ENCODE measurements at places on chromosomes 2 and 18.

DNA sequence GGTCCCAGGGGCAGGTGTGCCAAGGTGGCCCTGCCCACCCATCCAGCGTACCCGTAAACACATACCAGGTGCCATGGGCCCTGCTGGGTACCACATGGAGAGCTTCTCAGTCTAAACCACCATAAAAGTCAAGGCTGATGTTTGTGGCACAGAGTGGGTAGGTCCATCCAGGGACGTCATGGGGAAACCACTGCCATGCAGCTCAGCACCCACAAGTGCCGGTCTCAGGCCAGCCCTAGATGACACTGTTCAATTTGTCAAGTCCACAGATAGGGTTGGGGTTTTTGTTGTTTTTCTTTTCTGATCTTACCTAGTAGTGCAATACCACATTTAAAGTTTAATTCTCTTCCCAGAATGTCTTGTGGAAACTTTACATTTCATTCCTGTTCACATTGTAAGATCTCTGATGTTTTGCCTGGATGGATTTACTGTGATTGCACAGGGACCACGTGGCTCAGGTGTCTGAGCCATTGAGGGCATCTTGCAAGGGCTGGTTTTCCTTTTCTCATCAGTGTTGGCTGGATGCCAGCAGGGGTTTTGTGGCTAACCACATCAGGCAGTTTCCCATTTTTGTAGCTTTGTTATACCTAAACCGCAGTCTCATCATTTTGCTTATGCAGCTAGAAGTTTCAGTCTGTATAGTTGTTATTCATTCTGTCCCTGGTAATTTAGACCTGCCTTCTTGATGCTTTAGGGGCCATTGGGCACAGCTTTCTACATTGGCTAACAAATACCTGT, 64.7 kb downstream of the STK25 start:
- peak; percentile 82 for DNase-seq

DNA sequence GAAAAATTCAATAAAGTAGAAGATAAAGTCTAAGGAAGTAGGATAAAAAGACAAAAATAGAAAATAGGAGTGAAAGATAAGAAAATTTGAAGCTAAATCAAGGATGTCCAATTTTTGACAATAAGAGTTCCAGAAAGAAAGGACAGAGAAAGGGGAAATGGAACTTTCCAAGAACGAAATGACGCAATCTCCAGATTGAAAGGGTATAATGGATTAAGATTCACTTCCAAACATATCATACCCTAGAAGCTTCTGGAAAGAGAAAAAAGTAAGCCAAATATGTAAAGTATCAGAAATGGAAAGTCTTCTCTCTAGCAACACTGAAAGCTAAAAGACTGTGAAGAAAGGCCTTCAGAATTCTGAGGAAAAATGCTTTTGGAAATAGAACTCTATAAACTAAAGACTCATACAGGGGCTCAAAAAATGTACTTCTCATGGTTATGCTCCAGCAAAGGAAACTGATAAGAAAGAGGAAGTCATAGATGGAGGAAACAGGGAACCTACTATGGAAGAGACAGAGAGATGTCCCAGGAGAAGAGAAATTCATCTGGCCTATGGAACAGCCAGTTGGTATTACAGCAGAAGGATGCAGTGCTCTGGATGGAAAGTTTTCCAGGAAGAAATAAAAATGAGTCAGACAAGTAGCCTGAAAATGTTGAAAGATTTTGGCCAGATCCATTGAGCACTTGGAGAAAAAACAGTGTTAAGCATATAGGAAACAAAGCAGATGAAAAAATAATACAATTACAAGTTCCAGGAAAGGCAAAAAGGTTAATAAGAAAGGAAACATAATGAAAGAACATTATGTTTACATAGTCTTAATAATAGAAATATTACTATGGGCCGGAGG, 20.1 kb downstream of the CASP8 start:
- no peak for DNase-seq

- DNase-seq, result no peak
Observed at GRCh38 chr2:15980605-15981098, 40.3 kb downstream of the MYCN start.

DNA sequence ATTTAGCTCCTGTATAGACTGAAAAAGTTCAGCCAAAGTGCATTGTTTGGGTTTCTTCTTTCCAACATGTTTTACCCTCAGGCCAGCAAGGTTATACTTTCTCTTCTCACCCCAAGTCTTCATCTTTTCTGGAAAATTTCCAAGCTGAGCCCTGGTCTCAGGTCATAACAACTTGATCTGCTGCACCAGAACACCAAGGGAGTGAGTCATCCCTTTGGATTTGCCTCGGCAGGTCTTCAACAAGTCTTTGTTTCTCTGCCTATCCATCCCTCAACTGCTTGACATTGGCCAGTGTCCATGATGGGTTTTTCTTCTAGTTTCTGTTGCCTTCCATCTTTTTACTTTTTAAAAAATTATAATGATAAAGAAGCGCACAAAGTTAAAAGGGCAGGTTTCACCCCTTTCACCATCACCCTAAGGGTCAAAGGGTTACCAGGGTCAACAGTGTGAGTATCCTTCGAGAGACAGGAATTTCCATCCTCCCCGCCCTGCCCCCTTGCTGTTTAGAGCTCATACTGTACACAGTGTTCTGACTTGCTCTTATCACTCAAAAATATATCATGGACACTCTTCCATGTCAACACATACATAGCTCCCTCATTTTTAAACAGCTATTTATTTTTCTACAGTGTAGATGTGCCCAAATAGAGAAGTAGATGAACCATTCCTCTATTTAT, 5.7 kb upstream of the SPATS2L start:
- DNase-seq, result no peak

GRCh38 chr2:16196687-16197503, 256.5 kb downstream of the MYCN start:
- no peak for DNase-seq

GRCh38 chr2:162629499-162629898, 209.1 kb downstream of the KCNH7 start:
- no peak for DNase-seq

GRCh38 chr2:236160366-236161081, 7.7 kb downstream of the GBX2 start:
- no peak for DNase-seq

GRCh38 chr2:194304191-194304590, 1352.8 kb upstream of the SLC39A10 start:
- no peak for DNase-seq

DNA sequence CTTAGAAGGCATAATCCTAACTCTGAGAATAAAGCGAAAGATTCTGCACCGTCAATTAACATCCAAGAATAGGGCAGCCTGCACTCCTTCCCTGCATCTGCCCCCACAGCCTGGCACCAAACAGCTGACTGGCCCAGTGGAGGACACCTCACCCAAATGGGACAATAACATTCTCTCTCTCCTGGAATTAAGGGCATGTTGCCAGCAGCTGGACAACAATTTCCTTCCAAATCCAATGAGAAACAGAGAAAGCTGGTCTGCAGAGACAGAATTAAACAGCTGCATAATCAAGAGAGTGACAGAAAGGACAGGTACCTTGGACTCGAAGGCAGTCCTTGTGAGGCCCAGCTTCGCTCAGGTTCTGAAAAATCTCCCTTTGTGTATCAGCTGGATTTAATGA, 15.0 kb downstream of the COX7A2L start:
- no peak for DNase-seq

GRCh38 chr2:72108121-72108520, 39.5 kb downstream of the CYP26B1 start:
- no peak for DNase-seq

DNA sequence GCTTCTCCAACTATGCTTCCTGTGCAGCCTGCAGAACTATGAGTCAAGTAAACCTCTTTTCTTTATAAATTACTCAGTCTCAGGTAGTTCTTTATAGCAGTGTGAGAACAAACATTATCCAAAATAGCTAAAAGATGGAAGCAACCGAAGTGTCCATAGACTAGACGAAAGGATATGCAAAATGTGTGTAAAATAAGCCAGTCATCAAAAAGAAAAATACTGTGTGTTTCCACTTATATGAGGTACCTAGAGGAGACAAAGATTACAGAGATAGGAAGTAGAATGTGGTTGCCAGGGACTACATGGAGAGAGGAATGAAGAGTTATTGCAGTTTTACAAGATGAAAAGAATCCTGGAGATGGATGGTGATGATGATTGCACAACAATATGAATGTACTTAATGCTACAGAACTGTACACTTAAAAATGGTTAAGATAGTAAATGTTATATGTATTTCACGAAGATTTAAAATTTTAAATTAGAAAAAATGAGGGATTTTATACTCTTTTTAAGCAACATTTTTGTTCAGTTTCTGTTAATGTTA, 99.3 kb upstream of the FN1 start:
- DNase-seq, result no peak

DNA sequence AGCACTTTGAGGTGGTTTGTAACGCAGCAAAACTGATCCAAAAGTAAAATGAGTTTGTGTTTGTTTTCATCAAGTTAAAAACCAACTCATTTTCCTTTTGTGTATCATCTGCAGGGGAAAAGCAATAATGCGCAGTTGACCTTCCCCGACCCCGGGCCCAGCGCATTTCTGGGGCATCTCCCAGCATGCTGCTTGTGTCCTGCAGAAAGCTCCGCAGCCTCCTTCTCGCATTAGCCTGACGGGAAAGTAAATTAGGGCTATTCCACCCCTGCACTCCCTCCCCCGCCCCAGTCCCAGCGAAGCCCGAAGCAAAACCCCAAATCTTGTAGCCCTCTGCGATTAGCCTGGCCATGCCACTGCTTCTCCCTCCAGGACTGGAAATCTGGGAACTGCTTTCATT, 82.0 kb upstream of the PPM1B start:
- DNase-seq, result no peak

DNA sequence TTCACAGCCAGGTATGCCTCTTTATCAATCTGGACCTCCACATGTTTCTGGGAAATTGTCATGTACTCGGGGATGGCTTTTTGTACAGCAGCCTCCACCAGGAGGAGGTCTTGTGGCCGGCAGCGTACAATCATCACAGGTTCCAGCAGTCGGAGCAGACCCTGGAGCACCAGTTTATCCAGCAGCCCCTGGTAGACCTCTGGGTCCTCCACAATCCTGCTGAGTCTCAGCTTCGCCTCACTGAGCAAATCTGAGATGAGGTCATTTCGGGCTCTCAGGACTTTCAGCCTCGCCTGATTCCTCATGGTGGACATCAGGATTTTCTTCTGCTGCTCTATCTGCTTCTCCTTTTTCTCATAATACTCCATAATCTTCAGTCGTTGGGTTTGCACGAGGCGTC, 32.8 kb downstream of the TMEM247 start:
- DNase-seq, result no peak

- DNase-seq, result no peak
Observed at GRCh38 chr2:169229590-169229989, 132.7 kb downstream of the LRP2 start.

DNA sequence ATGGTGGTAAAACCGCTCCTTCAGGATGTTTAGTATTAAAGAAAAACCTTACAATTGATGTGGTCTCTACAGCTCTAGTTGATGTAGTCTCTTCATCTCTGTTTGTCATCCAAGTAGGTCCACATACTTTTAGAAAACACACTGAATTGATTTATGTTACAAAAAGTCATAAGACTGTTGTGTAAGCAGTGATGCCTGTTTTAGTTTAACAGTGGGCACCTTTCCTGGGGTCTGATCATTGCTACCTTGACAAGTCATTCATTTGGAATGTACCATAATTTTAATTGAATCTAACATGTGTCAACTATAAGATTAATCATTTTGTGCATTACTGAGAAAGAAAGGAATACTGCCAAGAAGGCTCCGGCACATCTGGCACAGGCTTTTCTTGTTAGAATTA, 34.3 kb downstream of the GIGYF2 start:
- no peak for DNase-seq

GRCh38 chr2:31694444-31694843, 113.7 kb upstream of the SRD5A2 start:
- DNase-seq, result no peak

DNA sequence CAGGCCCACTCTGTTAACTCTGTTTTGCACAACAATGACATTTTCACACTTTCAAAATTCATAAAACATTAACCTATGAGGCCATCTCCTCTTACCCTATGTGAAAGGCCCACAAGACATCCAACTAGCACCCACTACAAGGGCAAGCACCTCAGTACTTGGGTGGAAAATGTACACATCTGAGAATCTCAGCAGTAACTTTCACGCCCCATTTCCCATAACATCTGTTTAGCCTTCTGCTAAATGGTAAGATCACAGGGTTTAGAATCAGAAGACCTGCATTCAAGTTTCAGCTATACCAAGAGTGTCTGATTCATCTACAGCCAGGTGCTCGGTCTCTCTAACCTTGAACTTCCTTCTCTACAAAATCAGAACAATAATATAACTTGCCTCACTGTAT, 89.2 kb downstream of the SP100 start:
- no peak for DNase-seq

DNA sequence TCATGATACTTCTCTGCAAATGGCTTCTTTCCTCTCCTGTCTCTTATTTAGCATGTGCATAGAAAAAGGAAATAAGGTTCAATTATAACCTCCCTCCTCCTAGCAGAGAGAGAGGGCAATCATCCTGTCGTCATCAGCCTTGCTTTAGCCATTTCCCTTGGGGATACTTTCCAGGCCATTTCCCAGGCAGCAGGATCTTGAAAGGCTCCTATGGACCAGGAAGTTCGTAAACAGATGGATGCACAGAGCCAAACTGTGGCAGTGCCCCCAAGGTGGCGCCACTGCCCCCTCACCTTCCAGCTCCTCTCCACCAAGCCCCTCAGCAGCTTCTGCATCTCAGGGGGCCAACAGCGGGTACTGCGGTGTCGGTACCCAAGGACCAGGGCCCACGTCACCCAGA, 157.4 kb downstream of the DTNA start:
- no peak for DNase-seq

DNA sequence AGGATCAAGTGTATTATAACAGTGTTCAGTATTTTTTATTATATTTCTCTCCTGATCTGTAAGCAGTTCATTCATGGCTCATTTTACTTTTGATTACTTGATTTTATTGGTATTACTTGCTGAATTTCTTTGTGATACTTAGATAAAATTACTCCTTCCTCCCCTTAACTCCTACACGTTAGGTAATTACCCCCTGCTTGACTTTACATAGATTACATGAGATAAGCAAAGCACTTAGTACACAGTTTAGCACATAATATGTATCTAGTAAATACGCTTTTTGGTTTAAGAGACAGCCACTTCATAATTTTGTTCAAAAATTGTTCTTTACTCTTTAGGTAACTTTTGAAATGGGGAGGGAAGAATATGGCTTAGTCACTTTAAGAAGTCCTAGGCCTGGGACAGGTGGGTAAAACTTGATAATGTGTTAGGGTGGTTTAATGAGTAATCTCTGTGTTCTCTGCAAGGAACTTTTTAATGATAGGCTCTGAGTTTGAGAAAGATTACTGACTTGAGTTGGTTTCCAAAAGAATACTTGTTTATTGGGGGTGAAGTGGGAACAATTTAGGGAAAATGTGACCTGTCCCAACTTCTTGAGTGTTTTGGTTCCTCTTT, 80.9 kb downstream of the NCOA1 start:
- DNase-seq, result no peak

GRCh38 chr18:49638891-49639557, 77.2 kb downstream of the LIPG start:
- no peak for DNase-seq

GRCh38 chr18:79736230-79736629, 56.6 kb downstream of the CTDP1 start:
- no peak for DNase-seq

- DNase-seq, result no peak
Observed at GRCh38 chr2:7881466-7881865, 800.4 kb upstream of the ID2 start.

GRCh38 chr2:56515399-56515798, 331.6 kb downstream of the CCDC85A start:
- DNase-seq, result no peak

GRCh38 chr2:10139536-10139935, 17.0 kb downstream of the RRM2 start:
- DNase-seq, result no peak

- DNase-seq, result no peak
Observed at GRCh38 chr2:152630466-152630865, 86.8 kb downstream of the PRPF40A start.

- no peak for DNase-seq
Observed at GRCh38 chr18:38751898-38752297, 1186.3 kb upstream of the CELF4 start.

All from stimulated activated CD8-positive, alpha-beta memory T cell treated with anti-CD3 and anti-CD28 coated beads, Interleukin-2, amount 100 ng/mL, for 1 hour (primary cell).